Nucleus accumbens (tissue), 56 donors: ENCODE measurements at places on chromosomes 7 and 10.
A peak's percentile ranks its signal among the peaks of the same experiment; 100 is the strongest.

- DNase-seq = no peak
Measured at GRCh38 chr7:157122800-157123495, 15.8 kb upstream of the UBE3C start.

- no peak for DNase-seq
Measured at GRCh38 chr10:34739915-34740314, 75.2 kb downstream of the PARD3 start.

- DNase-seq = no peak
Measured at GRCh38 chr10:95341716-95342130, 50.9 kb upstream of the PDLIM1 start.

- no peak for DNase-seq
Measured at GRCh38 chr10:5424751-5425150, 12.4 kb downstream of the NET1 start.

GRCh38 chr7:79034730-79035129, 418.7 kb downstream of the MAGI2 start:
- no peak for DNase-seq

DNA sequence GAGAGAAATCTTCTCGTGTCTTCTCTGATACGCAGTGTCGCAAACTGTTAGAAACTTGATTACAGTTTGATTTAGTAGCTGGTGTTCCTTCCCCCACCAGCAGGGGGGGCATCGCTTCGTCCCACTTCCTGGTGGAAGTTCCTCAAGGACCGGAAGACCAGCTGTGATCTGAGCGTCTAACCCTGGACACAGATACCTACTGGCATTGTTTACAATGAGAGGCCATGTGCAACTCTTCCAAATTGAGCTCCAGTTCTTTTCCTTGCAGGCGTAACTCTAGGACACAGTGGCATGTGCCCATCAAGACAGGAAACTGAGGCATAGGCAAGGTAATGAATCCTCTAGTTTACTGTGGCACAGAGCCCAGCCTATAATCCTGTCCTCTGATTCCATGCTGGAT, 219.0 kb downstream of the CCDC3 start:
- DNase-seq = no peak

- peak; percentile 49 for DNase-seq
Measured at GRCh38 chr10:7444551-7445121, 33.8 kb upstream of the SFMBT2 start.

DNA sequence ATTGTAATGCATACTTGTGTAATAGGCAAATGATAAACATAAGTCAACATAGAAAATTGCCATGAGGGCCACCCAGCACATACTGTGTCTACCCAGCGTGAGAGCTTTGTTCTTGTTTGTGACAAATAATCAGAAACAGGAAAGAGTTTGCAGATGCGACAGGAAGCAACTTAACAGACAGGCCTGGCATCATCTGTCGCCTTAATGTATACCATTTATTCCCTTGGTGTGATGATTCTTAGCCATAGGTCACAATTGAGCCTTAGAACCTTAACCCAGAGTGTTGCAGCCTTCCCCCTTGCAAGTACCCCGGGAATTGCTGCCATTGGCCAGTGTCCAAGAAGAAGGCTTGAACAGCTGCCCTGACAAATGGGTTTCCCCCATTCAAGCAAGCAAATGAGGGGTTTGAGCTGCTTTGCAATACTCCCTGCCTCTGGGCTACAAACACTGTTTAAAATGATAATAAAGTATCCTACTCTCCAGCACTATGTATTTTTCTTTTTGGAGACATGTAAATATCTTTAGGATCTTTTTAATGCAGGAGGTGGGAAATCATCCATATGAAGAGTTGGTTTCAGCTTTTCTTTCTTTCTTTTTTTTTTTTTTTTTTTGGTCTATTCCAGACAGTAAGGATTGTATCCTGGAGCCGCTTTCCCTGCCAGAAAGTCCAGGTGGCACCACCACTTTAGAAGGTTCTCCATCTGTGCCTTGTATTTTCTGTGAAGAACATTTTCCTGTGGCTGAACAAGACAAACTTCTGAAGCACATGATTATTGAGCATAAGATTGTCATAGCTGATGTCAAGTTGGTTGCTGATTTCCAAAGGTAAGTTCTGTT, 80.0 kb downstream of the ZNF277 start:
- DNase-seq = no peak

GRCh38 chr10:331186-331585, 195.9 kb downstream of the ZMYND11 start:
- no peak for DNase-seq

GRCh38 chr10:118977835-118978234, 51.7 kb upstream of the NANOS1 start:
- no peak for DNase-seq

DNA sequence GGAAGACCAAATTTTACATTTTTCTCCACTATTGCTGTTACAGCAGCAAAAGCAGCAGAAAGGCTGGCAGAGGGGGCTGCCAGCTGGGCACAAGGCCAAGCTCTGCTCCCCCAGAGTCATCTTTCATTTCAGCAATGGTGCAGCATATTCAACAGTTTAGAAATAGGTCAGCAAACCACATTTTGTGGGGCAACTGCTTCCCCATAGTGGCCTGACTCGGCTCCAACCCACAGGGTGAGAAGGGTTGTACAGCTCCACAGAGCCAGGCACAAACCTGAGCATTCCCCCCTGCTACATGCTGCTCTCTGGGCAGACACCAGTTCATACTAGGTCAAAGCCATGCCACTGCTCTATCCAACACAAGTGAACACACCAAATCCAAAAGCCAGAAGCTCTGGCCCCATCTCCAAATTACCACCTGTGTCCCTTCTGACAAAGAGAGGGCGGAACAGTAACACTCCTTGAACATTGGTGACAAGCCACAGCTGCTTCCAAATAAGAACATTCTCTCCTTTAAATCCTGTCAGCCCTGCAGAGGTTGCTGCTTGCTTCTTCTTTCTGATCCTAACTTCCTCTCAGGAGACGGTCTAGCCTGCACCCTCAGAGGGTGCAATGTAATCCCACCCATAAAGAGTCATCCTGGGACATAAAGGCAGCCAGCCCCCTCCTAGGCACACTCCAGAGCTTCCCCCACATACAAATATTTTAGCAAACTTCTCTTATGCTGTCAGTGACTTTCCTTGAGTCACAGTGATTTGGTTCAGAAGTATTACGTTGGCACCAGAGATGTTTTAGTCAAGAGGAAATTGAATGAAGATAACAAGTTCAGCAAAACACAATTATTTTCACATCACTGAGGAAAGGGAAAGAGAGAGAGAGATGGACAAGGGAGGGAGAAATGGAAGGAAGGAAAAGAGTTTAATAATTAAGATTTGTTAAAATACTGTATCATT, 39.0 kb upstream of the SLIT1 start:
- no peak for DNase-seq

DNA sequence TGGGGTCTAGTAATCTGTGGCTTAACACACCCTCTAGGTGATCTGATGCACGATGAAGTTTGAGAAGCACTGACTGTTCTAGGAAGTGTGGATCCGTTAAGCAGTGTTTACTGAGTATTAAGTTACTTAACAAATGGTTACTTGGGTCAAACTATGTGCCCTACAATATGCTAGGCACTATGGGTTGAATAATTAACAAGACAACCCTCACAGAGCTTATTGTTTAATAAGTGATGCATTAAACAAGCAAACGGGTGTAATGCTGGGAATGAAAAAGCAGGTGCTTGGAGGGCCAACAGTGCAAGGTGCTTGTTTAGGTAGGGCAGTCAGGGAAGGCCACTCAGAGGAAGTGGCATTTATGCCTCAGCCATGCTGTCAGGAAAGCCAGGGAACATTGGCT, 378.0 kb upstream of the PODXL start:
- no peak for DNase-seq

DNA sequence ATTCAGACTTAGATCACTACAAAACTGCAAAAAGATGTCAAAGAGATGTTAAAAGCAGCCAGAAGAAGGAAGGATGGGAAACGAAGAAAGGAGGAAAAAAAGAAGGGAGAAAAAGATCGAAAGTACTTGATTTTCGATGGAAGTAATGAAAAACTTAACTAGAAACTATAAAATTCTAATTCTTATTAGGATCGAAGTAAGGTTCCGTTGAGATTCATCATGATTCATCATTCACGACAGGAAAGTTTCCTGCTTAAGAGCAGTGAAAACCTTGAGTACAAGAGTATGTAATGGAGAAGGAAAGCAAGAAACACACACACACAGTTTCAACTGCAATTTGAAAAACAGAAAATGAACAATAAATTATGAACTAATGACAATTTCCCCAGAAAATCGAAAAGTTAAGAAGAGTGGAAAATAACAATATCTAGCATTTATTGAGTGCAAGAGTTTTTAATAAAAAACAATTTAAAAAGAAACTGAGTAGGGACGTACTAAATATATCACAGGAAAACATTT, 1.1 kb upstream of the ING3 start:
- DNase-seq = no peak

- DNase-seq = no peak
Measured at GRCh38 chr7:117012284-117012683, 59.0 kb downstream of the ST7 start.

- peak; percentile 14 for DNase-seq
Measured at GRCh38 chr7:81447351-81447952, 322.4 kb downstream of the HGF start.

- no peak for DNase-seq
Measured at GRCh38 chr7:66629222-66630062, 761 bp downstream of the KCTD7 start.

DNA sequence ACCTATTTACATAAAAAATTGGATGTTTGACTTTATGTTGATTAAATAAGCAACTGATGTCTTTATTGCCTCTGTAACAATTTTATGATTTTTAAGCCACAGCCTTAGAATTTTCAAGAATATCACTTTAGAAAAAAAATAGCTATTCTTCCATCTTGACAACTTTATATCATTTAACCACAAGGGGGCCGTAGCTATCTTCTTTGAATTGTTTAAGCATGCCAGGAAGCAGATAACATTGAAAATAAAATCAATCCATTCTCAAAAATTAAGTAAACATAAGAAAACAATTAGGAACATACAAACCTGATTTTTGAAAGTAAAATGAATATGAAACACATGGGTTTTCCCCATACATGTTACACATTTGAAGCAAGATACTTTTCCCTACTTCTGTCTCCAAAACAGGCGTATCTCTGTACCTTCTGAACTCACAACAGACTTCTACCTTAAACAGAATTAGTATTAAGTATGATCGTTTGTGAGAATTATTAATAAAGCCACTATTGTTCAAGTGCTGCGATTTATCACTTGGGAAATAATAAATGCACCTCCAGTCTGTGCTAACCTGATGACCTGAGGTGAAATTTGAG, 209.0 kb downstream of the CACNA2D1 start:
- no peak for DNase-seq
